ENCODE measurements at places on chromosomes 1 and 21.

DNA sequence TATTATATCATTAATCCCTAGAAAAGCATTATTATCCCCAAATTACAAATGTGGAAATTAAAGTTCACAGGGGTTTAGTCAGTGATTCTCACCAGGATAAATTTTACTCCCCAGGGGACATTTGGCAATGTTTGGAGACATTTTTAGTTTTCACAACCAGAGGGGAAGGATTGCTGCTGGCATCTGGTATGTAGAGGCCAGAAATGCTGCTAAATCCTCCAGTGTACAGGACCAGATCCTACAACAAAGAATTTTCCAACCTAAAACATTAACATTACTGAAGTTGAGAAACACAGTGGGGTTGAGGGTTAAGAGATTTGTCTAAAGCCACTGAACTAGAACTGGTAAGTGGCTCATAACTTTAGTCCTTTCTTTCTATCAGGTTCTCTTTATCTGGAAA, 162.0 kb upstream of the SYT6 start:
- no peak for DNase-seq

GRCh38 chr1:46043458-46044017, 88.9 kb downstream of the PIK3R3 start:
- DNase-seq, result no peak

DNA sequence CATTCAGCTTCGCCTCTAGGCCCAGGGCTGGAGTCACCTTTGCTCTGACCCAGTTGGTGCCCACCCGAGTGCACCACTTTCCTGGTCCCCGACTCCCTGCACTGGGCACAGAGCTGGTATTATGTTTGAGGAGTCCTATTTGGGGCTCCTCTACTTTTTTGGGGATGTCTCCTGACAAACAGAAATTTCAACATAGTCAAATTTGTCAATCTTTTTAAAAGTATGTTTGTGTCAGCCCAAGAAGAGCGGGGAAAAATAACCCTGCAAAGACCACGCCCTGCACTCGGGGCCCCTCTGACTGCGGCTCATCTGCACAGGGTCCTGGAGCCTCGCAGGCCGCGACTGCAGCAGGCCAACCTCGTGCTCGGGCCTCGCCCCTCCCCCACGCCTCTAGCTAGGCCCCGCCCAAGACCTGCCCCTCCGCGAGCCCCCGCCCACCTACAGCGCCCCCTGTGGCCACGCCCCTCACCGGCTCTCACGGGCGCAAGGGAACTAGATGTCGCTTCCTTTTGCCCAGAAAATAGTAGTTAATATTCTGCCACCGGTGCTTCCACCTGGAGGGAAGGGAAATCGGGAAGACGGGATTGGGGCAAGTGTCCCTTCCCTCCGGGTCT, 11.4 kb downstream of the FAM229A start:
- peak; percentile 88 for DNase-seq

DNA sequence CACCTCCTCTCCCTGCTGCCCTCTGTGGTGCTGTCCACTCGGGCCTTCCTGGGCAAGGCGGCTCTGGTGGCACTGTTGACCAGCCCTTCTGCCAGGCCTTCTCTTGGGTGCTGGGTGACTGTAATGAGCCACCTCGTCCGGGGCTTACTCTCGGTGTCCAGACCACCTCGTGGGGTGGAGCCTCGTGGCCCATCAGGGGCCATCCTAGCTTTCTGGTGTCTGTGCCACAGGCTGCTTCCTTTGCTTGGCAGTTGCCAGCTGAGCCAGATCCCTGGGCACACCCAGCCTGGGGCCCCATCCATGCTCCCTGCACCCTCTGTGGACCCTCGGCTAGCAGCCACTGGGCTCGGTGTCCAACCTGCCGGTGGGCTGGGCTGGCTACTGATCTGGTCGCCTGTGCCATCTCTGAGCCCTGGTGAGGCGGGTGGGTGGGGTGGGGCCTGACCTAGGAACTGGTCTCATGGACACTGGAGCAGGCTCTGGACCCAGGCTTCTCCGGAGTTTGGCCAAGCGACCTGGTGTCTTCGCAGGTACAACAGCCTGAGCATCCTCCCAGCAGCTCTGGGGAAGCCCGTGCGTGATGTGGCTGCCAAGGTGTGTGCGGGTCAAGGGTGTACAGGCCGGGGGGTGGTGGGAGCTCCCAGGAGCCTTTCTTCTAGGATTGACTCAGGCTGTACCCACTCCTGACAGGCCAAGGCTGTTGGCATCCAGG, 1.4 kb downstream of the PRXL2B start:
- DNase-seq, result no peak

DNA sequence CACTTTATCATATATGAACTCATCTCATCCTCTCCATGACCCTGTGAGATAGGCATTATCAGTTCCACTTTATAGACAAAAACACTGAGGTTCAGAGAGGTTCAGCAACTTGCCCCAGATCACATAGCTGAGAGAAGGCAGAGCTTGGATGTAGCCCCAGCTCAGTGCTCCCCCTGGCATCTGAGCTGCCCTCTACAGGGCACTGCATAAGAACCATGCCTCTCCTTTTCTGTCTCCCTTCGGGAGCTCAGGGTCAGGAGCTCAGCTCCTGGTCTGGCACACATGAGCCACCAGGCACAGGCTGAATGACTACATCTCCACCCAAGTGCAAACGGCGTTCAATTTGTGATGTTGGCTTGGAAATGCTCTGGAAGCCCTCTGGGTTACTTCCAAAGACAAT, 16.9 kb downstream of the RAB7B start:
- DNase-seq, result no peak

DNA sequence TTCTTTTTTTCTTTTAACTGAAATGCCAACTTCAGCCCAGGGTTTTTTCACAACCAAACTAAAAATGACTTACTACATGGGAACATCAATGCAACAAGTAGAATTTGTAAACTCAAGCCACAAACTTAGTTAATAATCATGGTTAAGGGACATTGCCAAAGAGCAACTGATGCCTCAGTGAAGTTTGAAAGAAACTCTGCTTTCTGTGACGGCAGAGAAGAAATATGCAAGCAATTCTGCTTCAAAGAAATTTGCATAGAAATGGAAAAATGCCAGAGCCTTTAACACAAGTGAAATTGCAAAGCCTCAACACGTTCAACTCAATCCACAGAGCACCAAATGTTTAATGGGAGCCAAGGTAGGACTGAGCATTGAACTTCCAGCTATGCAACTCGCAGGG, 5.0 kb upstream of the CHD5 start:
- DNase-seq, result no peak

- DNase-seq, result no peak
Observed at GRCh38 chr1:200916152-200916551, 21.5 kb downstream of the INAVA start.

GRCh38 chr1:1318131-1318652, 6.3 kb downstream of the INTS11 start:
- DNase-seq, result no peak

GRCh38 chr1:196993916-196994315, 16.6 kb downstream of the CFHR5 start:
- DNase-seq, result no peak

GRCh38 chr1:110106013-110106941, 6.0 kb upstream of the UBL4B start:
- peak; percentile 72 for DNase-seq
